ENCODE measurements at places on chromosomes 2 and 18.
A peak's percentile ranks its signal among the peaks of the same experiment; 100 is the strongest.

DNA sequence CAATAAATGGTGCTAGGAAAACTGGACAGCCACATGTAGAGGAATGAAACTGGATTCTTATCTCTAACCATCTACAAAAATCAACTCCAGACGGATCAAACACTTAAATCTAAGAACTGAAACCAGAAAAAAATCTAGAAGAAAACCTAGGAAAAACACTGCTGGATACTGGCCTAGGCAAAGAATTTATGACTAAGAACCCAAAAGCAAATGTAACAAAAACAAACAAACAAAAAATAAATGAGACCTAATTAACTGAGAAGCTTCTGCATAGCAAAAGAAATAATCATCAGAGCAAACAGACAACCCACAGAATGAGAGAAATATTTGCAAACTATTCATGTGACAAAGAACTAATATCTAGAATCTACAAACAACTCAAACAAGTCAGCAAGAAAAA, 314.0 kb upstream of the REV1 start:
- DNase-seq, result no peak

DNA sequence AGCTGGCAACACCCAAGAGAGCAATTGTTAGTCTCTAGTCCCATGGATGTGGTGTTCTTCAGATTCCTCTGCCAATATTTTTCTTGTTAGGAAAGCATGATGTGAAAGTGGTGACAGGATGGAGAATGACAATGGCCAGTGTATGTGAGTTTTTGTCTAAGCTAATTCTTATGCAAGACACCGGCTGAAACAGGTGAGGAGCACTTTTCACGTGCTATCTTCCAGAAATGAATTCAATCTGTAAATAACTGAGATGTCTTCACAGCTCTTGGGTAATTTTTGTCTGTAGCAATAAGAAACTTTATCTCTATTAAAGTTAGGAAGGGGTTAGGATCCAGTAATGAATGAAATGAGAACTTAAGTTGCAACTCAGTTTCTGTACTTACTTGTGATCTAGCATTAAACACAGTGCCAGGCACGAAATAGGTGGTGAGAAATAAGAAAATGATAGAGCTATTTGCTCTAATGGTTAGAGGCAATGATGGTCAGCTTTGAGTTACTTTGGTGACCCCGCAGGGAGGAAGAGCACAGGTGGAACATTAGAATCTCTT, 676 bp upstream of the AGPS start:
- DNase-seq, result no peak

GRCh38 chr2:119682578-119682977, 3.6 kb downstream of the TMEM177 start:
- no peak for DNase-seq

DNA sequence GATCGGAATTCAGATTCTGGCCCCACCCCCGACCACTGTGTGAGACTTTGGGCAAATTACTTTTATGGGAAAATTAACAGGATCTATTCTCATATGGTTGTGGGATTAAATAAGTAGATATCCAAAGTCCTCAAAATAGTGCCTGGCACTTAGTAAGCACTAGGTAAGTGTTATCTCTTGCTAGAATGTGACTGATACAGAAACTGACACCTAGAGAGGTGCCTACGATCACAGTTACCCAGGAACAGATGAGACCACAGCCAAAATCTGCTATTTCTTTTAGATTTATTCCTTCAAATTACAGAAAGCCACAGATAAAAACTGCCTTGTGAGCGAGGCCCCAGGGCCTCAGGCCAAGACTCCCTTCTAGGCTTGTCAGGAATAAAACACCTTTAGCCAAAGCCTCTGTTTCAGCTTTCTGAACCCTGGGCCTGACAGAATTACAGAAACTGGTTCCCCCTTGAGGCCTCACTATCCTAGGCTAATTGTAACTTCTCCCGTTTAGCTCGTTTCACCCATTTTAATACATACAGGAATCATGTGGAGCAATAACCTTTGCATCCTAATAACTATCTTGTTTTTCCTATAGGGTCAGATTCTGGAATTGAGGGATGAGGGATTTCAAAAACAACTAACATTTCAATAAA, 22.3 kb upstream of the CHMP1B start:
- no peak for DNase-seq

DNA sequence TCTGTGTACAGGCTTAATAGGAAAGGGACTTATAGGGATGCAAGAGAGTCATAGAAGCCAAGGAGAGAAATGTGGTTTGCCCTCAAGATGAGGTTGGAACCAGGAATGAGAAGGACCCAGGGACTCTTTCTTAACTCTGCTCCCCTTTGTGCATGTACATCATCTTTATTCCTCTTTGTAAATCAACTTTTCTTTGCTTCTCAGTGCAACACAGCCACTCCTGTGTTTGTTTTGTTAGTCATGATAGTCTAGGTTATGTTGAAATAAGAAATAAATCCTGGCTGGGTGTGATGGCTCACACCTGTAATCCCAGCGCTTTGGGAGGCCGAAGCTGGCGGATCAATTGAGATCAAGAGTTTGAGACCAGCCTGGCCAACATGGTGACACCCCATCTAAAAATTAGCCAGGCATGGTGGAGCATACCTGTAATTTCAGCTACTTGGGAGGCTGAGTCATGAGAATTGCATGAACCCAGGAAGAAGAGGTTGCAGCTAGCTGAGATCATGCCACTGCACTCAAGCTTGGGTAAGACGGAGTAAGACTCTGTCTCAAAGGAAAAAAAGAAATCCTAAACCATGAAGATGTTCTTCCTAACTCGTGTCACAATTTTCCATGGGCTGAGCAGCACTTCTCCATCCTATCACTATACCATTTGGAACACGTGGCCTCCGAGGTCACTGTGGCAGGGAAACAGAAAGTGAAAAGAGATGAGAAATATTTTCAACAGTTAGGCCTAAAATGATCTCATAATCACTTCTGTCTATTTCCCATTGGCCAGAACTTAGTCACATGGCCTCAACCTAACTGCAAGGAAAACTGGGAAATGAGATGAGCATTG, 73.0 kb upstream of the TMEM17 start:
- DNase-seq, result no peak

DNA sequence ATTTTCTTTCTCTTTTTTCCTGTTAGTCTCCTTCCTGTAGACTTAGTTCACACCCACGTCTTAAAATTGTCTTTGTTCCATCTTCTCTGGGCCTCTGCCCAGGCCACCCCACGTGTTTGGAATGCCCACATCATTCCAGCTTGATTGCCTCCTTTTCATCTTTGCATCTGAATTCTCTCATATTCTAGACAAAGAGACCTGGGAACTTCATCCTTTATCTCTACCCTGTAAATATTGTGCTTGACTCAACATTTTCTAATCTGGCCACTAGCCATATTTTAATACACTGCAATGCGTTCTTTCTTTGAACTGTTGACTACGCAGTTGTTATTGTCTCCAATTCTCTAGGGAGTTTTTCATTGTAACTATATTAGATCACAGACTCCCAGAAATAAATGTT, 187.5 kb upstream of the NRXN1 start:
- DNase-seq, result no peak

DNA sequence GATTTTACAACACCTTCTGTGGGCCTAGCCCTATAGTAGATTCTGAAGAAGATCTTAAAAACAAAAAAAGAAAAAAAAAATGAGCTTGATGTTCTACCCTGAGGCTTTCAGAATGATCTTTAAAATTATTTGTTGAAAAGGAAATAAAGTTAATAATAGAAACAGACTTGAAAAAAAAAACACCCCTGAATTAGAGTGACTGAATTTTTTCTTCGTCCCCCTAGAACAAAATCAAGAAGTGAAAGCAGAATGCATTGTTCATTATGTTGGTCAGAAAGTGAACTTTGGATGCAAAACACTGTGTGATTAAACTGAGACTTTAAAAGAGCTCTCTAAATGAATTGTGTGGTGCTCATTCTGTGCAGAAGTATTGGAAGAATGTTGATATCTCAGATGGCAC, 1384.4 kb upstream of the PIK3C3 start:
- DNase-seq, result no peak

GRCh38 chr2:64204703-64205102, 60.5 kb upstream of the PELI1 start:
- no peak for DNase-seq

GRCh38 chr2:163324677-163325076, 411.1 kb downstream of the FIGN start:
- no peak for DNase-seq

GRCh38 chr18:424668-425067, 75.8 kb downstream of the COLEC12 start:
- DNase-seq, result no peak

GRCh38 chr2:232102380-232102779, 140.9 kb downstream of the DIS3L2 start:
- no peak for DNase-seq

GRCh38 chr2:62216616-62217015, 20.7 kb downstream of the B3GNT2 start:
- DNase-seq, result no peak

GRCh38 chr2:20241973-20242726, 17.2 kb upstream of the SDC1 start:
- DNase-seq, result peak; percentile 35

GRCh38 chr2:111208639-111209038, 87.9 kb downstream of the BCL2L11 start:
- no peak for DNase-seq

GRCh38 chr2:58120626-58121229, 74.1 kb downstream of the VRK2 start:
- DNase-seq, result no peak

GRCh38 chr2:10346929-10347561, 44.3 kb downstream of the HPCAL1 start:
- DNase-seq, result no peak

DNA sequence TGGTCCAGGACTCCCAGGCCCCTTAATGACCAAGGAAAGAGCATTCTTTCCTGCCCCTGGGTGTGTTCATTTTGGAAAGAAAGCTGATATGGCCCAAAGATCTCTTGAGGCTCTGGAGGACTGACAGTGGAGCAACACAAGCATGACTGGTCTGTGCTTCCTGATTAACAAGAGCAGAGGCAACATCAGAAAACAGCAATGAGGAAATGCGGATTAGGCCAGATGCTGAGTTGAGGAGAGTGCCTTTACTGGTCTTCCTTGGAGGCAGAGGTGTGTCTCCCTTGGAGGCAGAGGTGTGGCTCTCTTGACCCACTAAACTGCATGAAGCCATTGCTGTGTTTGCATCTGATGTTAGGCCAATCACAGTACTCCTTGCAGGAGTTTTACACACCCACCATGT, 19.9 kb downstream of the IL36B start:
- no peak for DNase-seq

DNA sequence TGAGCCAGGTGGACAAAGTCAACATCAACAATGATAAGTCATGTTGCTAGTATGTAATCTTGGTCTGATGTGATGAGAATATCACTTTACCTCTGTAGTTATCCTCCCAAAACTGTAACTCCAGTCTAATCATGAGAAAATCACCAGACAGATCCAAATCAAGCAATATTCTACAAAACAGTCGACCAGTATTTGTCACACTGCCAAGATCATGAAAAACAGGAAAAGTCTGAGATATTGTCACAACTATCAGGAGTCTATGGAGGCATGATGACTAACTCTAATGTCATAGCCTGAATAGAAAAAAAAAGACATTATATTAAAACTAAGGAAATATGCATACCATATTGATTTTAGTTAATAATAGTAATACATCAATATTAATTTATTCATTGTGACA, 1883.3 kb upstream of the CELF4 start:
- DNase-seq, result no peak

- DNase-seq, result no peak
These were observed 312.2 kb downstream of the LRATD1 start for GRCh38 chr2:14944562-14945346.

GRCh38 chr2:25414781-25415180, 73.1 kb upstream of the DNMT3A start:
- DNase-seq, result no peak

DNA sequence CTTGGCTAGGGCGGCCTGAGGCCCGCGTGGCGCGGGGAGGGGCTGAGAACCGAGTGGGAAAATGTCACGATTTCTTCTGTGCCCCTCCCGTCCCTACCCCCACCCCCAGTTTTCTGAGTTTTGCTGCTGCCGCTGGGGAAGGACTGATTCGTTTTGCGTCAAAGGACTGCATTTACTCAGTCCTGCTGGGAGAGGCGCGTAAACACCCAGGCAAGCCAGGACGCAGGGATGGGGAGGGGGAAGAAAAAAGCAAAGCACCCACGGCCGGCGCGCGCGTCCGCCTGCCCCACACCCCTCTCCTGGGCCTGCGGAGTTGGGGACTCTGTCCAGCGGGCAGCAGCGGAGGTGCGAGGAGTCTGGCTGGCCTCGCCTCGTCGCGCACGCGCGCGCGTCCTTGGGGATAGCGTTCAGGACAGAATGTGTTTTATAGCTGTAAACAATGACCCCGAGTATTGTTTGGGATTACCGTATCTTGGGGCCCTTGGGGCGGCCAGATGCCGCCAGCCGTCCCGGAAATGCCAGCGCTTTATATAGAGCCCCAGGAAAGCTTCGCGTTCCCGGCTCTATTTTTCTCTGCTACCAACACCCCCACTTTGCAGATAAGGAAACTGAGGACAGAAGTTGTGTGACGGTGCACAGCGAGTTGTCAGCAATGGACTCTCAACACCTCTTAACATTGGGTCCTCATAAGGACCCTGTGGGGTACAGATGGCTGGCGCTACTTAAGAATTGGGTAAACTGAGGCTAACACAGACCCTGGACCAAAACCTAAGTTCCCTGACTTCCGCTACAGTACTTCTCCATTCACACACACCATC, 1.7 kb upstream of the FOSL2 start:
- no peak for DNase-seq

GRCh38 chr2:223262946-223263345, 211.0 kb downstream of the KCNE4 start:
- DNase-seq, result no peak

DNA sequence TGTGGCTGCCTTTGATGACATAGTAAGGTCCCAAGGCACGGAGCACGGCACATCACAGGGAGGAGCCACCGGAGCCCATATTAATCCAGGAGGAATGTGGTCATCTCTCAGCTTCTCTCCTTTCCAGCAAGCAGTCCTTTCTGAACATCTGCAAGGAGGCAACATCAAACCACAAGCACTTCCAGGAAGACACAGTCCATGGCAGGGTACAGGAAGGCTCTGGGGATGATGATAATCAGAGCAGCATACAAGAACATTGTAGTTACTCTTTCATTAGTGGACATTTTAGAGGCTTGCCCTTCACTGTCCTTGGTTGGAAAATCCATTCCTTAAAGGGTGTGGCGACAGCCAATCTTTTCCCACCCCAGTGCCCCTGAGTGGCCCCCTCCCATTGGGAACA, 31.1 kb downstream of the YPEL5 start:
- DNase-seq, result no peak

DNA sequence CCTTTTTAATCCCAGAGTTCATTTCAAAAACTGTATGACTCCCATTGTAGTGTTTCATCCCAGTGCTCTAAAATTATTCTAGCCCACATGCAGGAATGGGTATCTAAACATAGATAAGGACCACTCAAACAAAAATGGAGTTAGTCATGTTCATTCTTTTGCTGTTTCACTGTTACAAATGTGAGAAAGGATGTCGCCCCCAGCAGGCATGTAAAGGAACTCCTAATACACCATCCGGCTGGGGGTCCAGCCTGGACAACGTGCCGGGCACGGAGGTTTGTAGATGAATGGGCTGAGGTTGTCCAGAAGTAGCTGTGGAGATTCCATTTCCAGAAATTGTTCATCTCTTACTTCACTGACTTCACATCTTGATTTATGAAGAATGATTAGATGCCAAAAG, 101.9 kb upstream of the RAB12 start:
- DNase-seq, result no peak

Measured in stimulated activated CD4-positive, alpha-beta T cell treated with anti-CD3 and anti-CD28 coated beads, Interleukin-1b, Interleukin-23, amount 100 ng/mL, for 48 hours (primary cell).